ENCODE measurements at places on chromosomes 7 and 10. TPM values are rescaled to one million over a fixed set of nuclear protein-coding genes. Genes with fewer than 3 reads are reported as not detected.

- DNase-seq: no peak
These were observed 203.9 kb upstream of the PCLO start for GRCh38 chr7:83366629-83367028.

DNA sequence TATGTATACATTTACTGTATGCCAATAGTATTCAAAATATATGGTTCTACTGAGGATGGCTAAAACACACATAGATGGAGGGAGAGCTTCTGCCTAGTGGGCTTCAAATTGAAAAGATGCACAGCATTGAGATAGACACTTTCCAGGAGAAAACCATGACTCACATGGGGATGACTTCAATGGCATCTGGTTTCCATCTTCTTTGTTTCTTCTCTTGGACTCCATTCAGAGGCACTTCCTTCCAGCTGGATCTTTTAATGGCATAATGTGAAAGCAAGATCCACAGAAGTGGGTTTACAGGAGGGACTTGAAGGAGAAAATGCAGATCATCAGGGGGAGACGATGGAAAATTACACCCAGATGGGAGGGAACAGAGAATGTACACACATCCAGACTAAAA, 84.9 kb downstream of the ZNF365 start:
- no peak for DNase-seq

DNA sequence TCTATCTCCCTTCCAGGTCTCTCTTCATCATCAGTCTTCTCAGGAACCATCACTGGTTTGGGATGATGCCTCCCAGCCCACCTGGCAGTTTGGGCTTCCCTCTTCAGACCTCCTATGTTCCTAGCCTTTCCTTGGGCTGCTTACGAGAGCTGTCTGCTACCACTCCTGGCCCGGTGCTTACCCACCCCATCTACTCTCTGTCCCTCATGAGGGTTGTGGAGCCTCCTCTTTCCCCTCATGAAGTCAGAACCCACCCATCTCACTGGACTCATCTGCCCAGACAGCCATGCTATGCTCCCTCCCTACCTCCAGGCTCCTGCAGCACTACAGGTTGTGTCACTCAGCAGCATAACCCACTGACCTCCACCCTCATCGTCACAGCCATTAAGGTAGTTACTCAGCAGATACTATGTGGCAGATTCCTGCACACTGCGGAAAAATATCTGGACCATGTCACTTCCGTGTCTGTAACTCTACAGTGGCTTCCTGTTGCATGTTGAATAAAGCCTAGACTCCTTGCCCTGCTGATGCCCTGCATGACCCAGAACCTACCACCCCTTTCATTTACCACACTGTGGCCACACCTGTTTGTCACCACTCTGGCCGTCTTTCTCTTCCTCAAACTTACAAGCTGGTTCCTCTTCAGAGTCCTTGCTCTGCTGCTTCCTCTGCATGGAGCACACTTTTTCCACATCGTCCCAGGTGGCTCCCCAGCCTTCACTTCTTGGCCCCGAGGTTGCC, 2.0 kb downstream of the DBNL start:
- DNase-seq: no peak

DNA sequence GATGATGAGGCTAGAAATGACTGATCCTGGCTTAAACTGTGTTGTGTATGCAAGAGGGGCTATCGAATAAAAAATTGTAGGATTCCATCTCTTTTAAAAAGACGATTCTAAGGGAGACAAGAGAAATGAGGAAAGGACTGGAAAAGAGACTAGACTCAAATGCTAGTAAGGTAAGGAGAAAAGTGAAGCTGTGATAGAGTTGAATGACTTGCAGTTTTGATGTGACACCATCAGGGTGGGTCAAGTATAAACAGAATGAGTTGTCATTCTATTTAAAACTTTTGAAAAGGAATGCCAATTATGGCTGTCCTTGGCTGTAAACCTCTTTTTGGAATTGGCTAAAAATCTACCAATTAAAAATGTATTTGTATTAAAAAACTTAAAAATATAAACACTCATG, 184.5 kb upstream of the PHF14 start:
- no peak for DNase-seq

DNA sequence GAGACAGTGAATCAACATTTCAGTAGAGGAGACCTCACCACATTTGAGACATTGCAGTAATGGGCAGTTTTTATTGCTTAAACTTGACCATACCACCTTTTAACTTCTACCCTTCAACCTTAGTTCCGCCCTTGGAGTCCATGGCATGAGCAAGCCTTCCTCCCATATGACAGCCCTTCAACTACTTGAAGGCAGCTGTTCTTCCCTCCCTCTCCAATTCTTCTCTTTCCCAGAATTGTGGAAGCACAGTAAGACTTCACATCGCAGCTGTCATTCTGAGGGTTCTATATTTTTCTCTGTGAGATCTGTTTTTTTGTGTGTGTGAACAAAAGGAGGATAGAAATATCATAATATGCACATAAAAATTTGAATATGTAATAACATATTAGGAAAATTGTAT, 2.2 kb upstream of the TSPAN12 start:
- DNase-seq: no peak

- DNase-seq: no peak
These were observed 244.2 kb downstream of the EXOC4 start for GRCh38 chr7:133497061-133497460.

- no peak for DNase-seq
These were observed 144.9 kb downstream of the PAXIP1 start for GRCh38 chr7:154857728-154858681.

GRCh38 chr7:155861480-155861868, 49.2 kb upstream of the SHH start:
- DNase-seq: no peak

ACTL6B gene
- polyA plus RNA-seq: 7.7 TPM

C10orf53 gene
- polyA plus RNA-seq: not detected

NPC1L1 gene
- polyA plus RNA-seq: 0.61 TPM

AKR1C4 gene
- 0.07 TPM for polyA plus RNA-seq

GIMAP5 gene
- polyA plus RNA-seq: 17.3 TPM

Data from pancreas (tissue), 10 donors.